ENCODE measurements at places on chromosomes 6 and 20. TPM values are rescaled to one million over a fixed set of nuclear protein-coding genes. Genes with fewer than 3 reads are reported as not detected.

GRCh38 chr6:143562143-143562542 is 50.6 kb upstream of the FUCA2 start:
- H3K4me1 ChIP-seq = no peaks in the 10 kb centered on the region
- H3K36me3 ChIP-seq = no peaks in the 10 kb centered on the region
- no peak for DNase-seq
- H3K27ac ChIP-seq = no peak overlapping the region
- H3K27me3 ChIP-seq = no peaks in the 10 kb centered on the region

- no peak for DNase-seq
- H3K36me3 ChIP-seq = peaks cover 5% of the 10 kb centered on the region
Observed at GRCh38 chr20:24102749-24103333, 114.3 kb upstream of the GGTLC1 start.

PRICKLE4 gene
- total RNA-seq = 0.93 TPM

TNNC2 gene
- total RNA-seq = 0.79 TPM

HTR1B gene
- not detected for total RNA-seq

Data from MCF 10A (cell line).